ENCODE measurements at places on chromosomes 16 and 17.

- no peak for DNase-seq
Measured at GRCh38 chr17:31738996-31739699, 119.9 kb downstream of the COPRS start.

DNA sequence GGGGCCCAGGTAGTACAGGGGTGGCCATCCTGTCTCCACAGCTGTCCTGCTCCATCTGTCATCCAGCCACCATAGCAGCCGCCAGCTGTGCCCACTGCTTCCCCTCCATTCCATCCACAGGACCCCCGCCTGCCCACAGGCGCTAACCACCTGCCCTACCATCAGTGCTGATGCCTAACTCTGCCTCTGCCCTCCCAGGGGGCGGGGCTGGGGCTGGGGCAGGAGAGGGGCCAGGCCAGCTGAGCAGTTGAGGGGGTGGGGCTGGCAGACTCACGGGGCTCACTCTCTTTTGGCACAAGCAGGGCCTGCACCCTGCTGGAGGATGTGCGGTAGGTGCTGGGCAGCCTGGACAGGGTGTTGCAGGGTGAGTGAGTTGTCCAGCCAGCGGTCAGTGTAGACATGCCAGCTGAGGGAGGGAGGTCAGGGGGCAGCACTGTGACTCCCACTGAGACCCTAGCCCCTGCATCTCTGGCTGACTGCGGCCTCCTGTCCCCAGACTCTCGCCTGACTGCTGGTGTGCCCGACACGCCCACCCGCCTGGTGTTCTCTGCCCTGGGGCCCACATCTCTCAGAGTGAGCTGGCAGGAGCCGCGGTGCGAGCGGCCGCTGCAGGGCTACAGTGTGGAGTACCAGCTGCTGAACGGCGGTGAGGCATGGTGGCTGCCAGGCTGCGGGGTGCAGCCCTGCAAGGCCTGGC, 9.6 kb downstream of the GALK1 start:
- no peak for DNase-seq

- no peak for DNase-seq
Measured at GRCh38 chr17:36544044-36544306, 744 bp upstream of the GGNBP2 start.

DNA sequence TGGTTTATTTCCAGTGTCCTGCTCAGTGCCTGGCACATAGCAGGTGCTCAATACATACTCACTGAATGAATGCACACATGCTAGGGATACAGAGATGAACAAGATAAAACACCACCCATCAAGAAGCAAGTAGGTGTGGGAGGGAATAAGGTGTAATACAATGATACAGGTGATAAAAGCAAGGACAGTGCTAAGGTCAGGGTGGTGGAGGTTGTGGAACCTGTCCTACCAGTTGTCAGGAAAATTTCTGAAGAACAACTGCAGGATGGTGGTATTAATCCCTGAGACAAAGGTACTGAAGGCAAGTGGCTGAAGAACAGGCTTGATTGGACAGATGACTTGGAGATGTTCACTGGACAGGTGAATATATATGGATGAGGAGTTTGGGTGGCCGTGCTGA, 1.8 kb downstream of the KNOP1 start:
- DNase-seq, result no peak
